Activated CD8-positive, alpha-beta memory T cell treated with anti-CD3 and anti-CD28 coated beads for 1 hour (primary cell): ENCODE measurements at places on chromosomes 7 and 10.

- no peak for DNase-seq
Measured at GRCh38 chr10:122154545-122155366, 116.3 kb upstream of the BTBD16 start.

DNA sequence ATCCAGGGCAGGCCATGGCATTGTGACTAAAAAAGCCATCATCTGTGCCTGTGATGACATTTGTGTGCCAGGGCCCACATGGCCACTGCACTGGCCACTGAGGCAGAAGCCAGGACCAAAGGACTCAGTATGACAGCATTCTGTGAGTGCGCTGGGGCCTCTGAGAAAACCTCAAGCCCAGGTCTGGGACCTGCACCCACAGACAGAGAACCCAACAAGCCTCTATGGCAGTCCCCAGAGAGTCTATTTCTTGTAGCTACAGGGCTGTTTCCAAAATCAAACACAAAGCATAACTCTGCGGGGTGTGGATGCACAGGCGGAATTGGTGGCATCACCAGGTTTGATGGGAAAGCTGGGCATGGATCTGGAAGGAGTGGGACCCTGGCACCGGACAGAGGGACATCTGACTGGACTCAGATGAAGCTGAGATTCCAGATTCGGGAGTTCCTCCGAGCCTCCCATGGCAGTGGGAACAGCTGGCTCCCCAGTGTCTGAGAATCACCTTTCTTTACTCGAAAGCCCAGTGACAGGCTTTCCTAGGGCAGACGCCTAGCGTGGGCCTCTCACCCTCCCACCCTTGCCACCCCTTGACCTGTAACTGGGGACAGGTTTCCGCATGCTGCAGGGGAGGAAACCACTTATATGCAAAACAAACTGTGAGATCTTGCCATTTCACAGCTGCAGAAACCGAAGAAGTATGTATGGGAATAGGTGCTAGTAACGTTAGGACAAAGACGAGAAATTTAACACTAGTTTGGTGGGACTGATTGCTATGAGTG is 70.6 kb upstream of the RHEB start:
- DNase-seq: no peak

DNA sequence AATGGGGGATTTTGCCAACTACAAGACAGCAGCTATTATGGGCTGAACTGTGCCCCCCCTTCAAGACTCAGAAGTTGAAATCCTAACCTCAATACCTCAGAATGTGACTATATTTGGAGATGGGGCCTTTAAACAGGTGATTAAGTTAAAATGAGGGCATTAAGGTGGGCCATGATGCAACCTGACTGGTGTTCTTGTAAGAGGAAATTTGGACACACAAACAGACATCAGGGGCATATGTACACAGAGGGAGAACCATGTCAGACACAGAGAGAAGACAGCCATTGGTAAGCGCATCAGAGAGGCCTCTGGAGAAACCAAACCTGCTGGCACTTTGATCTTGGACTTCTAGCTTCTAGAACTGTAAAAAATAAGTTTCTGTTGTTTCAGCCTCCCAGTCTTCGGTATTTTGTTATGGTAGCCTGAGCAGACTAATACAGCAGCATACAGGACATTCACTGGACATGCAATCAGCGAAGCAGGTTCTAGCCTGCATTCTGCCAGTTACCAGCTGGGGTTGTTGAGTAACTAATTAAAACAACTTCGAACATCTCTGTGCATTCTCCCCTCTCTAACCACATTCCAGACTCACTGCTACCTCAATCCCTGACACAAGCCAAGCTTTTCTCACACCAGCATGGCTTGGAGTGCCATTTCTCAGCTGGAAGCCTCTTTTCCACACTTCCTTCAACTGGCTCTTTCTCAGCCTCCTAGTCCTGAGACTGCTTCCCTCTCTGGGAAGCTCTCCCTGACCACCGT is 141.4 kb downstream of the DOCK4 start:
- no peak for DNase-seq

DNA sequence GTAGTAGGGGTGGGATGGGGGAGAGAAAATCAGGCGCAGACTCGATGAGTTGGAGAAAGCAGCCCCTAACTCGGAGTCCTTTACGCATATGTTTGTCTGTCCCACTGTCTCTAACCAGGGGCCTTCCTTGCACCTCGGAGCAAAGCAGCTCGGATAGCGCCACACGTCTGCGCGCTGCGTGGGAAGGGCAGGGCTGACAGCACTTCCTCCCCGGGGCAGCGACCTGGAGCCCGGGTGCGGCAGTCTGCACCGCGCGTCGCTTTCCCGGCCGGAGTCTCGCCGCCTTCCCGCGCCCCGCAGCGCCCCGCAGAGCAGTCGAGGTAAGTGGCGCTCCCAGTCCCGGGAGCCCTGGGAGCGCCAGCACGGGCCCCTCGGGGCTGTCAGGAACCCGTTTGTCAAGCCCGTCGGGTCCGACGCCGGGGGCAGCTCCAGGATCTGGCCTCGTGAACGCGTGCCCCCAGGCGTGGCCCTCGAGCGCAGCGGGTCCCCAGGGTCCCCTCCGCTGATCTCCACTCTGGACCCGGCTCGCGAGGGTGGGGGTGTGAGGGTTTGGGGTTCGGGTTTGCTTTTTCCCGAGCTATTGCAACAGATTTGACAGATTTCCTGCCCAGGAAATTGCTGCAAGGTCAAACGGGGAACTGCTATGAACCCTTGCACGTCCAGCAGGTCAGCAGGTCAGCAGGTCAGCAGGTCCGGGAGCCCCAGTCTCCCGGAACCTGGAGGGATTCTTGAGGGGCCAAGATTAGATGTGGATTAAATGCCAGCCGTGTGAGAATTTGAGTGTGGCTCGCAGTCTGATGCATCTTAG is 597 bp downstream of the APBB1IP start:
- peak; percentile 53 for DNase-seq

DNA sequence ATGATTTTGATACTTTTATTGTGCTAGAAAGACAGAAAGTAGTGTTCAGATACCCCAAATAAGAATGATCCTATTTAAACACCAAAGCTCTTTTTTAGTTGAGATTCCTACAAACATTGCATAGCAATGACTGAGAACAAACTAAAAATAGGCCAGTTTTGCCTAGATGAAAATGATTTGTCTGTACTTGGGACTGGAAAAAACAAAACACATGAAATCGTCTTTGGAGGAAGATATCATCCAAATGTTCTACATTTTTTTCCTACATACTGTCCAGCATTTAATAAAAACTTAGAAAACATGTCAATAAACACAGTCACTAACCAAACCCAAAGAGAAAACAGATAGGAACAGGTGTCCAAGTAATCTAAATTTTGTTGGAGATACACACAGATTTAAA is 111.6 kb upstream of the MEOX2 start:
- no peak for DNase-seq

DNA sequence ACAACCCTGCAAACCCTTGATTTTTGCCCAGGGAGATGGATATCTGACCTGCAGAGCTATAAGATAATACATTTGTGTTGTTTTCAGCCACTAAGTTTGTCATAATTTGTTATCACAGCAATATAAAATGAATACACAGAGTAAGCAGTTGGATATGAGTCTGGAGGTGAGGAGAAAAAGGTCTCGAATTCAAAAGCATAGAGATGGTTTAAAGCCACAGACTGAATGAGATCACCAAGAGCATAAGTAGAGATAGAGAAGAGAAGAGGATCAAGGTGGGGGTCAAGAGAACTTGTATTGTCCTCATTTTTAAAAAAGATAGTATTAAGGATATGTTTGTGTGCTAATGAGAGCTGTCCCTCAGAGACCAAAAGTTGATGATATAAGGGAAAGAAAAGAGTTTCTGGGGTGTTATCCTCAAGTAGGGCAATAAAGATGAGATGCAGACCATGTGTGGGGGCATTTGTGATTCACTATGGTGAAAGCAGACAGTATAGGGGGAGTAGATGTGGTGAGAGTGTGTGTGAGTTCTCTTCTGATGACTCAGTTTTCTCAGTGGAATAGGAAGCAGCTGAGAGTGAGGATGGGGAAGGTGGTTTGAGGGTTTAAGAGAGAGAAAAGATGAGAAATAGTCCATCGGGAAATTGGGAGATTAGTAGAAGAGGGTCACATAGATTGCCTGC is 25.8 kb upstream of the PCGF5 start:
- DNase-seq: no peak

DNA sequence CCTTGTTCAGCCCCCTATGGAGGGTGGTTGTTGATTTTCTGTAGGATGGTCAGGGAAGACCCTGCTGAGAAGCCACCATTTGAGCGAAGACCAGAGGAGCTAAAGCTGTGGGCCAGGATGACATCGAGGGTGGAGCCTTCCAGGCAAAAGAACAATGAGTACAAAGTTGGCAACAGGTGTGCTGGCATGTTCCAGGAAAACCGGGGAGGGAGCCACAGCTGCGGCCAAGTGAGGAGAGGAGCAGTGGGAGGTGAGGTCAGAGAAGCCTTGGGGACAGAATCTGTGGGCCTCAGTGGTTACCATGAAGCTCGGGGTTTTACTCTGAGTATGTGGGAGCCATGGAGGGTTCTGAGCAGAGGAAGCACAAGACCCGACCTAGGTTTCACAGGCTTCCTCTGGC is 75.6 kb upstream of the ZNF479 start:
- no peak for DNase-seq

- DNase-seq: no peak
Measured at GRCh38 chr7:103989785-103990767, 618 bp upstream of the RELN start.

- DNase-seq: no peak
Measured at GRCh38 chr10:59793919-59794318, 40.7 kb upstream of the MRLN start.

- DNase-seq: no peak
Measured at GRCh38 chr7:2002561-2003450, 229.9 kb downstream of the MAD1L1 start.

DNA sequence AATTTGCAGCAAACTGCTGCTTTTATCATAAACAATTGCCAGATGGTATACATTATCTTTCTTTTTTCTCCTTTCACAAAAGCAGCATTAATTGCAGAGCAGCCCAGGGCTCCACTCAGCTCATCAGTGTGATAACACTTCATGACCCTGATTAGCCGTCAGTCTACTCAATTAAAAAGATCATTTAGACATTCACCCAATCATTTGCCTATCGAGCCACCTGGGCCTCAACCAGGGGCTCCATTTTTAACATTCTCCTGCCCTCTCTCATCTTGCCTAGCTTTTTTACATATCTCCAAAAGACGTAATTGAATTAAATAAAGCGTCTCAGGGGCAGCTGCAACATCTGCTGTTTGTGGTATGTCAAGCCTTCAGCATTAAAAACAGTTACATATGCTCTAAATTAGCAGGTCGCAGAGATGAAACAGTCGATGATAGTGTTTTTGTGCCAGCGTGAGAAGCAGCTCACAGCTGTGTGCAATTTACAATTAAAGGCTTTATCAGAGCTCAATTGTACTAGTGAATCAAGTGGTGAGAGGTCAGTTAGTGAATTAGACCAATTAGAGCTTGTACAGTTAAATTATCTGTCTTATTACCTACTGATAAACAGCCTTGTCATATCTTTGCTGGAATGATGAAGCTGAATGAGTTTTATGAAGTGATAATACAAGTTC is 522.5 kb downstream of the ETV1 start:
- no peak for DNase-seq

DNA sequence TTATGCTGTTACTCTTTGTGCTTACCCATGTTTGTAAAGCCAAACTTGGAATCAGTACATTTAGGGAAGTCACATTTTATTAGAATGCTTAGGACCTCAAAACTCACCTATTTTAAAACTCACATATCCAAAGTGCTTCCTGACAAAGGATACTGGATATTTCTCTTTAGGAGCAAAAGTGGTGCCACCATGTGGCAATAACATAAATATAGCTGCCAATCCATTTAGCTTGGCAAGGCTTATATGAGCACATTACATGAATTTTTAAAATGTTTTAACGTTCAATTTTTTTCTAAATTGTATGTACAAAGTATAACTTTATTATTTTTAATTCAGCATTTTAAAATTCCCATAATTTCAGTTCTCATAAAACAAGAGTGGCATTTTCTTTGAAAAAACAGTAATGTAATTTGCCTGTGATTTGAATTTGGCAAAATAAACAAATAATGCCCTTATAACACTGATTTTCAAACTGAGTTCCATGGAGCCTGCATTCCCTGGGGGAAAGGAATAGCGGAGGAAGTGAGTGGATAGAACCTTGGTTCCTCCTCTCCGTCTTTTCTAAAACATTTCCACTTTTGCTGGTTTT is 75.4 kb downstream of the HDAC9 start:
- DNase-seq: no peak

- DNase-seq: no peak
Measured at GRCh38 chr7:148972375-148972774, 55.9 kb downstream of the PDIA4 start.

GRCh38 chr7:936386-937054 is 18.0 kb downstream of the ADAP1 start:
- DNase-seq: no peak

- no peak for DNase-seq
Measured at GRCh38 chr10:80414142-80414895, 6.0 kb downstream of the PRXL2A start.

DNA sequence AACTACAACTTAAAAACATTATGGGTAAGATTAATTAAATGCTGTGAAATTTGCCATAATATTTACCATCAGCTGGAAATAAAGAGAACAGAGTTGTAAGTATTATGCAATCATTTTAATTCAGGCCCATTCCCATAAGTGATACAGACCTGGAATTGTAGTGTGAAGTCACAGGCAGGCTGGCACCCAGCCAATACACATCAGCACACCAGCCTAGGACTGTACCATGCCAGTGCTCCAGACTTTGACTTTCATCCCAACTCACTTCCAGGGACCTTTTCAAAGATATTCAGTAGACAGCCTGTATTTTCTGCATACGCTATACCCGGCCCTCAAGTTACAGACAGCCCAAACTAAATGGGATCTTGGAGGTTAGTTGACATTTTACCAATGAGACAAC is 143.3 kb downstream of the TES start:
- DNase-seq: no peak

- no peak for DNase-seq
Measured at GRCh38 chr10:17257466-17258321, 29.7 kb downstream of the VIM start.

DNA sequence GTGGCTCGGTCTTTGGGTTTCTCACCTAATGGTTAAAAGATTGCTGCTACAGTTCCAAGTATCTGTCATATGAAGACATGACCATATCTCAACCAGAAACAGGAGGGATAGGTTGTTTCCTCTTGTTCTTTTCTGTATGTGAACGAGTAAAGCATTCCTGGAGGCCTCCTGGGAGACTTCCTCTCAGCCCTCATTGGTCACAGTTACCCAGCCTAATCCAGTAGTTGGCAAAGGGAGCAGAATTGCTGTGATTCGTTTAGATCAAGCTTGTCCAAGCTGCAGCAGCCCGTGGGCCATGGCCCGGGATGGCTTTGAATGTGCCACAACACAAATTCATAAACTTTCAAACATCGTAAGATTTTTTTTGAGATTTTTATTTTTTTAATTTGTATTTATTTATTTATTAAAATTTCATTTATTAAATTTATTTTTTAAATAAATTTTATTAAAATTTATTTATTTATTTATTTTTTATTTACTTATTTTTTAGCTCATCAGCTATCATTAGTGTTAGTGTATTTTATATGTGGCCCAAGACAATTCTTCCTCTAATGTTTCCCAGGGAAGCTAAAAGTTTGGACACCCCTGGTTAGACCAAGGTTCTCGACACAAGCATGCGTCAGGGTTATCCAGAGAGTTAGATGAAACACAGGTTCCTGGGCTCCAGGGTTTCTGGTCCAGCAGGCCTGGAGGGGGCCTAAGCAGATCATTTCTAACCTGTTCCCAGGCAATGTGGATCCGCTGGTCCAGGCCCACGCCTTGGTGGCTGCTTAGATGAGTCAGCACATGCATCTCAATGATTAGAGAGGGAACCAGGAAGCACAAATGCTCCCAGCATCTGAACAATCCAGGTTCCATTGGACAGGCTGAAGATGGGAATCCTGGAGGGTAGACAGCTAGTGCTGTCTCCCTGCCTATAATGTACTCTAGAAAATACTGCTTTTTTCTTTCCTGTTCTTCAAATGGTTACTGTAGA is 25.6 kb downstream of the CDC123 start:
- DNase-seq: no peak
